T47D (cell line): ENCODE measurements at places on chromosomes 6 and 20.
A peak's percentile ranks its signal among the peaks of the same experiment; 100 is the strongest.

DNA sequence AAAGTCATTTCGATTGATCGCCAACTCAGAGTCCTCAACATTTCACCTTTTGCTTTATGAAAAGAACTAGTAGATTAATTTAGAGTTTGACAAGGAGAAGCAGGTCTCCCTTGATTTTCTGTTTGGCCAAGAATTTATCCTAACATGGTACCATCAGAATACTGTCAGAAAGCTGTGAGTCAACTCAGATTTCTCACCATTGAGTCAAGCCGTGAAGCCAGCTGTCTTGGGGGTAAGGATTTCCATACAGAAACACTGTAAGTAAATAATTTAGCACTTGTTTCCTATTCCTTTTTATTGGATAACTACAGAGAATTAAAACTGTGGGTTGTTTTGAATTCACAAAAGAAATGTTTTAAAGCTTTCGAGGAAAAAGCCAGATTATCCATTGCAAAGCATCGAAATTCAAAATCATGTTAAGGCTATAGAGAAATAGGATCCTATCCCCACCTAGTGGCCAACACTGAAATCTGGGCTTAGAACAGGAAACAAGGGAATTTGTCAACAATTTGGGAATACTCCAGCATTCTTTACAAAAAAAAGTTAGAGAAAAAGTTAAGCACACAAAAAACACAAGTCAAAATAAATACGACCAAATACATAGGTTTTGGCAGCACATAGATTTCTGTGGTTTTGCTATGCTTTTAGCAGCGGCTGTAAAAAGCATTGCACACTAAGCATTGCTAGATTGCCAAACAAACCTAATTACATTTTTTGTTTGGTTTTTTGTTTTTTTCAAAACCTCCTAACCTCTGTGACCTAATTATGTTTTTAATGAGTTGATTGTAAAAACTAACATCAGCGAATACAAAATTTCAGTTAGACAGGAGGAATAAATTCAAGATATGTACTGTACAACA lies 44.2 kb downstream of the COL11A2 start:
- peak; percentile 64 for DNase-seq

- DNase-seq, result no peak
Measured at GRCh38 chr20:47676912-47677634, 108.2 kb downstream of the SULF2 start.

- DNase-seq, result no peak
Measured at GRCh38 chr6:43292763-43293318, 5.2 kb upstream of the SLC22A7 start.

GRCh38 chr20:62507323-62507722 lies 31.5 kb upstream of the GATA5 start:
- no peak for DNase-seq

- DNase-seq, result no peak
Measured at GRCh38 chr6:162364488-162364887, 363.1 kb downstream of the PRKN start.

GRCh38 chr6:10375391-10375969 lies 39.4 kb downstream of the TFAP2A start:
- DNase-seq, result no peak

DNA sequence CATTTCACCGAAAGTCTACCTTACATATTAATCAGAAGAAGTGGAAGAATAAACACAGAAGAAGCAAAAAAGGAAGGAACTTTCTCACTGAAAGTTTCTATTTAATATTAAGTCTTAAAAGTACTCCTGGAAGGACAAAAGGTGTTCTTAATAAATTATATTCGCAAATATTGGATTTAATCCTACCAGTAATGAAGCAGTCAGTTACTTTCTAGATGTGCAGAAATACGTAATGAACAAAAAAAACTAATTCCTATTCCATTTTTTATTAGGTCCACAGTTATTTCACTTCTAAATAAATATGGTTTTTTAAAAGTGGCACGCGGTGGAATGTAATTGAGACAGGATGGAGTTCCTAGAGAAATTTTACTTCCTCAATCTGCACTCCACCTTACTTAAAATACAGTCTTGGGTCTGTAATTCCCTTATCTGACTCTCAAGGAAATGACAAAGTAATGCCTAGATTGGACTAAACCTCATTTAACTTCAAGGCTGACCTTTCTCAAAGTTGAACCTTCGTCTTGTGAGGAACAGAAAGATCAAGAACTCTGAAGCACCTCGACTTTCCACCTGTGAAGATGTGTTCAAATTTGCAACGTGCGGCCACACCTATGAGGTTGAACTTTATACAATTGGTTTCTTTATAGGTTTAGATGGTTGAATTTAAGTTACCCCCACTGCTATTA lies 1.1 kb upstream of the TRAM2 start:
- no peak for DNase-seq

GRCh38 chr20:35975576-35976373 lies 7.4 kb downstream of the CNBD2 start:
- no peak for DNase-seq

- DNase-seq, result no peak
Measured at GRCh38 chr6:95084867-95085266, 492.5 kb upstream of the MANEA start.

DNA sequence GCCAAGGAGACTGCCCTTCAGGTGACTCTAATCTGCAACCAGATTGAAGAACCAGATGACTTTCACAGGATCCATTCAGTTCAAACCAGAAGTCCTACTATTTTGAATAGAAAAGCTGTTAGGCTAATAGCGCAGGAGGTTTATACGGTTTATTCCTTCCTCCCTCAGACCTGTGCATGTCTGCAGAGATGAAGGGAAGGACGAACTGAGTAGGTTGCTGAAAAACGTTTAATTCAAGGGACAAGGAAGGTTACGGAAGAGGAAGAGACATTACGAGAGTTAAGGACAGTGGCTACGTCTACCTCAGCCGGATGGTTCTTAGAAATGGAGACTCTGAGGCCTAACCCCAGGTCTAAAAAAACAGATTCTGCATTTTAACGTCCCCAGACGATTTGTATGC lies 978 bp downstream of the AURKA start:
- DNase-seq, result no peak

- DNase-seq, result no peak
Measured at GRCh38 chr20:8487696-8488095, 355.6 kb downstream of the PLCB1 start.

- no peak for DNase-seq
Measured at GRCh38 chr6:129643176-129643575, 66.8 kb downstream of the ARHGAP18 start.

GRCh38 chr6:149128489-149129145 lies 188.9 kb upstream of the TAB2 start:
- DNase-seq, result no peak

DNA sequence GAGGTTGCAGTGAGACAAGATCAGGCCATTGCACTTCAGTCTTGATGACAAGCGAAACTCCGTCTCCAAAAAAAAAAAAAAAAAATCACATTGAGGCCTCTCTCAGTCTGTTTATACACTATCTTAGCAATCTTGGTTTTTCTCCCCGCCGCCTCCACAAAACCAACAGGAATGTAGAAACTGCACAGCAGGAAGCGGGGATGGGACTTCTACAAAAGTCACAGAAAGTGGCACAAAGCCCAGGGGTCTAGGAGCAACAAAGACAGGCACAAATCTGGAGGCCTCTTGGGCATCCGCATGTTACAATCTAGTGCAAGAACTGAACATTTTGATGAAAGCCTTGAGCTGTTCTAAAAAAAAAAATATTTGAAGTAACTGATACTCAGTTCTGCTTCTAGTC lies 48.6 kb downstream of the KDM1B start:
- no peak for DNase-seq

- DNase-seq, result no peak
Measured at GRCh38 chr6:14235653-14236356, 118.2 kb downstream of the CD83 start.

- DNase-seq, result no peak
Measured at GRCh38 chr6:137977206-137977605, 110.1 kb downstream of the TNFAIP3 start.

- no peak for DNase-seq
Measured at GRCh38 chr6:89749918-89750317, 69.7 kb downstream of the MDN1 start.

DNA sequence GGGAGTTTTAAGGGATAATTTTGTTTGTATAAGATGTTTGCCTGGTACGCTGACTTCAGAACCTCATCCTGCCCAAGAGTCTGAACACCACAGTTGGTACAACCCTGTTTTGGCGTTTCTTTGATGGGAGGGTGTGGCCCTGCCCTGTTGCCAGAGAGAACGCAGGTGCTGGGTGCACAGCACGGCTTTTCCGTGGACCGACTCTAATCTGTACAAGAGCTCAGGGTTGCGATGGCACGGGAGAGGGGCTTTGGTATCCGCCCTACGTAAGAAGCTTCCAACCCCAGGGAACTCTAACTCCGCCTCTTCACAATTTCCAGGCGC lies 1.3 kb downstream of the CYP24A1 start:
- DNase-seq, result no peak

DNA sequence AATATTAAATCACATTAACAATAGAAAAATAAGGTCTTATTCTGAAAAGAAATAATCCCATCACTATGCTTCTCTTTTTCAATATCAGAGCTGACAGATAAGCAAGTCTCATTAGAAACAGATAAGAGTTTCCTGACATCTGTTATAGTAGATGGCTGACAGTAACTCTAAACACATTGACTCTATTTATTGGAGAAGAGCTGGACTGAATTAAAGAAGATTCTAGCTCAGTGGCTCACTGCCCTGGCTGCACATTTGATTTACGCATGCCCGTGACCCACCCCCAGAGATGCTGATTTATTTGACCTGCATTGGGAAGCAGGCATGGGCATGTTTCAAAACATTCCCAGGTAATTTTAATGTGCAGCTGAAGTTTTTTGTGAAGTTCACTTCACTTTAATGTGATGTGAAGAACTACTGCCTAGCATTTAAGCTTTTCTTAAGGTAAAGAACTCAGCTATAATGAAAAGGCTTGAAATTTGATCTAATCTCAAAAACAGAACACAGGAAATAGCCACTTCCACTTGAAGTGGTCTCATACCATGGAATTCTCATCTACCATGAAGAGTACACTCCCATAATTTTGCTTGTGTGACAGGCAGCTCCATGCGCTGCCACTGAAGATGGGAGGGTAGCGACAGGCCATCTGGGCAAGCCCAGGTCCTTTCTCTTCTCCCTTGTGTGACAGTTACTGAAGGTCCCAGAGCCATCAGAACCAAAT lies 162.3 kb downstream of the TPBG start:
- DNase-seq, result no peak

DNA sequence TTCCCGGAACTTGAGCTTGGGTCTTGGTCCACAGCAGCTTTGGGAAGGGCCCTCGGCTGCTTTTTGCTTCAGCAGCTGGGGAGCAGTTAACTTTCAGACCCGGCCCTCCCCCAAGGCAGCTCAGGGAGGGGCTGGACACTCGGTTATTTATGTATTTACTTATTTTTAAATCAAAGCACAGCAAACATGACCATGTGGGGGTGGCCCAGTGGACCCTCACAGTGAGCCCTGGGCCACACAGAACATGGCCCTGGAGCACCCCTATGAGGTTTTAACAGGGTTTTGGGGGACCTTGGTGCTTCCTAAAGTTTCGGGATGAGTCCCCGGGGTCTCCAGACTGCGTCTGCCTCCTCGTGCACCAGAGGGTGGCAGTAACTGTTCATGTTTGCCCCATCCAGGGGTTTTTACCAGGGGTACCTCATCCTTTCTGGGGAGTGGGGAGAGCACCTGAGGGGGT lies 26.6 kb upstream of the NPBWR2 start:
- DNase-seq, result peak; percentile 54

DNA sequence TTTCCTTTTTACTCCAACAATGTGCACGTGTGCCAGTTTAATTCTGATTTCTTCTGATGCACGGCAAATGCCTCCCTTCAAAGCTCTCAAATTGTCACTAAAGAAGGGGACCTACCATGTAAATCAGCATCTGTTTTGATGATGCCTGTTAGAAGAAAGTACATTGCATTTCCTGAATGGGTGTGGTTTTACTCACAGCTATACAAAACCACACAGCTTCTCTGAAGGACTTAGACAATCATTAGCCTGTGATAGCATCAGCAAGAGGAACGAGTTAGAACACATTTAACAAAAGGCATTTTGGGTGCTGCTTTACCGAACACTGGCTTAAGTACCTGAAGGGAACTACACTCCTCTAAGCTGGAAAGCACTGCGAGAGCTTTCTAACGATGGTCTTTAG lies 109.4 kb downstream of the ATXN1 start:
- DNase-seq, result no peak

- peak; percentile 72 for DNase-seq
Measured at GRCh38 chr20:46520976-46521579, 7.7 kb upstream of the ZNF334 start.

DNA sequence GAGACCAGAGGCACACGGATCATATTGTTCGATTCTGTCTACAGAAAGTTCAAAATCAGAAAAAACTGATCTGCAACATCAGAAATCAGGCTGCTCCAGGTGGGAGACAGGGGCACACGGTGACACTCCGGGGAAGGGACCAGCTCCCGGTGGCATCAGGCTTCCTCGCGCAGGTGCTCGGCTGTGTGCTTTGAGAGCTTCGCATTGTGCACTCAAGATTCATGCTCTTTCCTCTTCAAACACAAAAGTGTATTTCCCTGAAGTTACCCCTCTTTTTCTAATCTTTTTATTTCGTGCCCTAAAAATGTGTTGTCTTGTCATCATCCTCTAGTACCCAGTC lies 108.1 kb downstream of the DLL1 start:
- no peak for DNase-seq

GRCh38 chr6:140082867-140083297 lies 708.4 kb upstream of the CITED2 start:
- DNase-seq, result no peak

DNA sequence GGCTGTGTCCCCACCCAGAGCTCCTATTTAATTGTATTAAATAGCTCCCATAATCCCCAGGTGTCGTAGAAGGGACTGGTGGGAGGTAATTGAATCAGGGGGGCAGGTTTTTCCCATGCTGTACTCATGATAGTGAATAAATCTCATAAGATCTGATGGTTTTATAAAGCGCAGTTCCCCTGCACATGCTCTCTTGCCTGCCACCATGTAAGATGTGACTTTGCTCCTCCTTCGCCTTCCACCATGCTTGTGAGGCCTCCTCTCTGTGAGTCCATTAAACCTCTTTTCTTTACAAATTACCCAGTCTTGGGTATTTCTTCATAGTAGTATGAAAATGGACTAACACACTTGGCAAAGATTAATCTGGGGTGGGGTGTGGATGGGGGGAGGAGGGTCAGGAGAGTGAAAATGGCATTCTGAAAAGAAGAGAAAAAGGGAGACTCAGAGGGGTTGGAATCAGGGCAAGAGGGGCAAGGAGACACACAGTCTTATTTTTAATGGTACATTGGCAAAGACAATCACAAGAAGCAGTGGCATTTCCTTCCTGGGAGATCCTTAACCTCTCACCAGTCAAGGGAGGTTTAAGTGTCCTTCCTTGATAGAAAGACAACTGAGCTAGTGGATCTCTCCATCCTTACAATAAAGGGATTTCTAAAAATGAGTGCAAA lies 37.5 kb upstream of the NOX3 start:
- DNase-seq, result no peak

- no peak for DNase-seq
Measured at GRCh38 chr6:110596354-110596753, 119.9 kb upstream of the SLC22A16 start.

GRCh38 chr20:48684501-48685041 lies 143.2 kb downstream of the PREX1 start:
- no peak for DNase-seq

DNA sequence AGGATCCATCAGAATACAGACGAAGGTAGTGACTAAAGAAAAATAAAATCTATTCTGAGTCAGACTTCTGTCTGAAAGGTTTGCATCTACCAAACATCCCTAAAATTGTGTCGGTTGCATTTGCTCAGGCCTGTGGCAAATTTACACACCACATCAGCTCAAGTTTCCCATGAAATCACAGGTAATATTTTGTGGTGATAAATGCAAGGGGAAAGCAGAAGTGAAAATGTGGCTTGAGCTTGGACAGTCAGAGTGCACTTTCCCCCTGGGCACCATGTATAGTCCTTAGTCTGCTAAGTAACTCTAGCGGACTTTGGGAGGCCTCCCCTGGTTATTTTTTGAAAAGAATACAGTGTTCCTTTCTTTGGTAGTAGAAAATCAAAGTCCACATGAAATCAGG lies 159.1 kb downstream of the PKHD1 start:
- DNase-seq, result no peak
